ENCODE measurements at places on chromosomes 2 and 18.

DNA sequence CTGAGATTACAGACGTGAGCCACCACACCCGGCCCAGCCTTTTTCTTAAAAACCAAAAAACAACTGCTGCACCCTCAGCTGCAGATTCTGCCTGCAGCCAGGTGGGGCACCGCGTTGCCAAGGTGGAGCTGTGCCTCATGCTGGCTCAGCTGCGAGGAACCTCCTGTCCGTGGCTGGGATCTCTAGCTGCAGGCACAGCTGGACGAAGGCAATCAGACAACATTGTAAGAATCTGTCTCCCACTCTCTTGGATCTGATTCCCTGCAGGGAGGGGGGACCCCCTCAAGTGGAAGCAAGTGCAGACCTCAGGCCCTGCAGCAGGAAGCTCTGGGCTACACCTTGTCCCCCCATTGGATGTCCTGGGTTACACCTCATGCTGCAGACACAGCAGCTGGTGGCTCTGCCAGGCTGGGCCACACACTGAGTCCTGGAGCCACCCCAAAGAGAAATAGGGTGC lies 24.1 kb downstream of the CIDEA start:
- DNase-seq, result no peak

- no peak for DNase-seq
Observed at GRCh38 chr2:225270053-225270452, 129.5 kb upstream of the NYAP2 start.

DNA sequence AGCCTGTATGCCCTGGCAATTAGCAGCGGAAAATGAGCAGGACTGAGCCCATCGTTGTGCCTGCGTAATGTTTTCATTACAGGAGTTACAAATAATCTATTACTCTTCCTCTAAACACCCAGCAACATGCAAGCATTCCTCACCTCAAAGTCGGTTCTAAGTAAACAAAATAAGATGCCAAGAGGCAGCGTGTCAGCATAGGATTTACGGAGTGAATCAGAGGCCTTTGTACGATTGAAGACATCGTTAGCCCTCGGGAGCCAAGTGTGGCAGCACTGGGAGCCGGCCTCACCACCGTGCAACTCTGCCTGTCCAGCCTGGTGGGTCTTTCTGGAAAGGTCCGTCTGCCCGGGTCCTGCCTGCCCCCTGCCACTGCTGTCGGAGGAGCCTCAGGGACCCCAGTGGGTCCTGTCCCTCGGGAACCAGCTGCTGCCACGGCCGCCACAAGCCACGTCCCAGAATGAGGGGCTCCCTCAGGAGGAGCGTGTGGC lies 80.1 kb upstream of the CTDP1 start:
- no peak for DNase-seq

GRCh38 chr2:62304429-62305417 lies 108.8 kb downstream of the B3GNT2 start:
- no peak for DNase-seq

DNA sequence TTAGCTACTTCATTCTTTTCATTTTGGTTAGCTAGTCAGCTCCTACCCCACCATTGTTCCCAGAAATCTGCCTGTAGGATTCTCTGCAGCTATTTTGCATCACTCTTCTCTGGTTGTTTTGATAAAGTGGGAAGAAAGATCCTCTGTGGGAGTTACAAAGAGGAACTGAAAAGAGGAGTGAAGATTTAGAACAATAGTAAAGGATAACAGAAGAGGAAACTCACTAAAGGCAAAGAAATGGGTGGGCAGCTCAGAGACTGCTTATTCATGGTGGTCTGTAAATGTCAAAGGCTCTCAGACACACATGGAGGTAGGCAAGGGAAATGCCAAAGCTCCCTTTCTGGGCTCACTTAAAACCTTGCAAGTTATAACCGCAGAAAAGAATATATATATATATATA lies 17.2 kb upstream of the CD207 start:
- no peak for DNase-seq

DNA sequence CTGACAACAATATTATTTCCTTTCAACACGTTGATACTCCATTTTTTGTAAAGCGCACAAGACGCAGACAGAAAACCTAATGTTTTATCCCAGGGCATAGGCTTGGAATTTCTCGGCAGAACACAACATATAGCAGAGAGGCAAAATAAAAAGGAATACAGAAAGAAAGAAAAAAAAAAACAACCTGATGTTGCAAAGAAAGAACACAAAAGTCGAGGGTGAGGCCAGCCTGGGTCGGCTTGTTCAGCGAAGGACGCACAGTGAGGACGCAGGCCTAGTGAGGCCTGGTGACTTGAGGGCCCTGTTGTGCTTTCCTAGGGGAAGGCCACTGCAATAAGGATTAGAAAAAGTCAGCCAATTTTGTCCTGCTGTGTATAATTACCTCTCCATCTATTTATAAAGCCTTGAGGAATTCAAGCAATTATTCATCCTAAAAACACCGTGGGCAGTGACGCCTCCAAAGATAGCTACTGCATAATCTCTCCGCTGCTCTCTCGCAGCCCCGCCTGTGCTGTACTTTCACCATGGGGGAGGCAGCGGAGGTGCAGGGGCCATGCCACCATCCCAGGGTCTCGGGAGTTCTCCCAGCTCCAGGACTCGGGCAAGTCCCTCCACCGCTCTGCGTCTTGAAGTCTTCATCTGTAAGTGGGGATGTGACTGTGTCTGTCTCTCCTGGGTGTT lies 61.9 kb upstream of the SH3RF3 start:
- no peak for DNase-seq

DNA sequence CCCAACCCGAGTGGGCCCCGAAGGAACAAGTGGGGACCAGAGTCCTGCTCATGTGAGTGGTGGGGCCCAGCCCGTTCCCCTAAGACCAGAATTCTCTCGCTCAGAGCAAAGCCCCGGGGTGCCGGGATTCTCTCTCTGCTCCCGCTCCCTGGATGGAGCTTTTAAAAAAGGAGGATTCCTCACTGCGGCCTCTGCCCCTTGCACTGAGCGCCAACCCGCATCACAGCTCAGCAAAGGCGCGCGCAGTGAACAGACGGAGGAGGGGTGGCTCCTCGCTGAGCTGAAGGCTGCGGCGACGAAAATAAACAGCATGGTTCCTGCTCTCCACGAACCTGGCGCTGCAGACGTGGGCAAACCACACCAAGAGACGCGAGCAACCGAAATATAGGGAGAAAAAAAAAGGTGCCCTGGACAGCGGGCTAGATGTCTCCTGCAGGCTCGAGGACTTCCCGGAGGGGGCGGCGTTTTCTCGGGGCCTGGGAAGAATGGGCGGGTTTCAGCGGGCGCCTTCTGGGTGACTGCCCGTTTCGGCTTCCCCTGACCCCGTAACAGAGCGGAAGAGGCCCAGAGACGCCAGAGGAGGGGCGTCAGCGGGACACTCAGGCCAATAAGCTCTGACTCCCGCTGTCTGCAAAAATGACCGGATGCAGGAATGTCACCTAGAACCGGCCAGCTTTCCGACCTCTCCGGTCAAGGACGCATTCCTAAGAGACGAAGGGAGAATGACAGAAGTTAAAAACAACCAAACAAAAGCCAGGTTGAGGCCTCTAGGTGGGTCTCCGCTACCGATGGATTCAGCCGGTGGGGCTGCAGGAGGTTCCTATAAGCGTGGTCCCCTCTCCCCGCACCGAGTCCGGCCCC lies 819 bp upstream of the KLF11 start:
- no peak for DNase-seq

DNA sequence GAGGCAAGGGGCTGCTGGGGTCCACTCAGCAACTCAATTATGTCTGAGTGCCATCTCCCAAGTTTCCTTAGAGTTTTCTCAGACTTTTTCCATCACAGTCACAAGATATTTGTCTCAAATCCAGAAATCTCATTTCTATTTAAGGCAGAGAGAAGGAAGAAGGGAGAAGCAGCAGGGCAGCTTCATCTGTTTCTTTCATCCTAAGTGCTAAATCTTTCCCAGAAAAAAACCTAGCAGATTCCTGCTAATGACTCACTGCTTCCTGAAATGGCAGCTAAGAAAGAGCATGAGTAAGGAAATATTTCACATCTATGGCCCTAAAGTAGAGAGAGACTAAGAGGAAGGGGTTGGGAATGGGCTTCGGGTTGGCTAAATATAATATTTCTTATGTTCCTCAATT lies 88.0 kb downstream of the KYNU start:
- DNase-seq, result no peak

DNA sequence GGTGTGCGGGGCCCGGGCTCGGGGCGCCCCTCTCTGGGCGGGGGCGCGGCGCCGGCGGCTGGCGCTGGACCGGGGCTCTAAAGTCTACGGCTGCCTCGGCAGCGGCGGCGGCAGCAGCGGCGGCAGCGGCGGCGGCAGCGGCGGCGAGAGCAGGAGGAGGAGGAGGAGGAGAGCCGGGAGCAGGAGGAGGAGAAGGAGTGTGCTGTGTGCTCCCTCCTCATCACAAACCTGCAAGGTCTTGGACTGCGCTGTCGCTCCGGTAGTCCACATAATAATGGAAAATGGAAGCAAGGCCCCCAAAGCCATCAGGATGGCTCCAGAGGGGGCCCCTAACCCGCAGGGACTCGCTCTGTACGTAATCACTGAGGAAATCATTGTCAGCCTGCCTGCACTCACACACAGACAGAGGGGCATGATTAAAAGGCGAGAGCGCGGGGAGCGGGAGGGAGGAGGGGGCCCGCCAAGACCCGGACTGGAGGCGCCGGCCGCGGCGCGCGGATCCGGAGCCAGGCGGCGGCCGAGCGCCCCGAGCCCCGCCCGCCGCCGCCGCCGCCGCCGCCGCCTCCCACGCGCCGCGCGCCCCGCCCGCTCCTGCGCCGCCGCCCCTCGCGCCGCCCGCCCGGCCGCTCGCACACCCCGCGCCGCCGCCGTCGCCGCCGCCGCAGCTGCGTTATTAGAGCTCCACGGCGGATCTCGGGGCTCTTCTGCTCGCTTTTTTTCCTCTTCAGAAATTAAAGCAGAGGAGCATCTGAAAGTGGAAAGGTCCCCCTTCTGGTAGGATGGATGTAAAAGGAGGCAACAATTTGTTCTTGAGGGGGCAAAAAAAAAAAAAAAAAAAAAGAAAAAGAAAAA lies at the start of gene ZNF521:
Gene ZNF521 (minus strand): TSS at position 390 of the 852 bp plus-strand sequence. CDS start 1,220 bp downstream, outside the sequence.
- peak; percentile 80 for DNase-seq

- DNase-seq, result no peak
Observed at GRCh38 chr2:86065512-86065911, 40.2 kb downstream of the POLR1A start.
